ENCODE measurements at places on chromosomes 13 and 19. TPM values are rescaled to one million over a fixed set of nuclear protein-coding genes. Genes with fewer than 3 reads are reported as not detected.

- DNase-seq: peak; percentile 63
These were observed 16.8 kb downstream of the SPC24 start for GRCh38 chr19:11138601-11139300.

DNA sequence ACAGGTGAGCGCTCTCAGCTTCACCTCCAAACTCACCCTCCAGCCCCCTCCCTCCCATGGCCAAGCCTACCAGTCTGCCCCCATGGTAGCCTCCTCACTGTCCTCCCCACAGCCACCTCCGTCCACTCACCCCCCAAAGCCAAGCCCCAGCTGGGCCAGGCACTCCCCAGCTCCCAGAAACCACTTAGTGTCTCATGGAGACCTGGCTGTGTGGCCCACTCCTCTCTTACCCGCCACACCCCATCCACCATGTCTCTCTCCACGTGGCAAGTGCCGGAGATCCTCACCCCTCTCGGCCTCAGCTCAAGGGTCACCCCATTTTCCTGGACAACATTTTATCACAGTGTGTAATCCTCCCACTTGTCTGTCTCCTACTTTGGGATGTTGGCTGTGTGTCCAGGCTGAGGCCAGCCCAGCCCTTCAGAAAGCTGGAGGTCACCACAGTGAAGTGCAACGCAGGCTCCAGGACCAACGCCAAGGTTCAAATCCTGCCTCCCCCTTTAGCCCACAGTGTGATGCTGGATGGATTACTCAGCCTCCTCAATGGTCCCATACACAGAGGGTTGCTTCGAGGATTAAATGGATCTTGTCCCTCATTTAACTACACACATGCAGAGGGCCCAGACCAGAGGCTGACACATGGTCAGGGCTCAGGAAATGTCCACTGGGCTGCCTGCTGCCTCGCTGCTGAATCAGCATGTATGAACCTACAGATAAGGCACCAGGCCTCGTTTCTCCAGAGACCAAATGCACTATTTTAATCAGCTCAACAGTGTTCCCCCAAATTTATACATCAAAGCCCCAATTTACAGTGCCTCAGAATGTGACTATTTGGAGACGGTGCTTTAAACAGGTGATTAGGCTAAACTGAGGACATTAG, 71.3 kb downstream of the CEBPG start:
- no peak for DNase-seq

Gene POSTN
- 2.0 TPM for total RNA-seq

DNA sequence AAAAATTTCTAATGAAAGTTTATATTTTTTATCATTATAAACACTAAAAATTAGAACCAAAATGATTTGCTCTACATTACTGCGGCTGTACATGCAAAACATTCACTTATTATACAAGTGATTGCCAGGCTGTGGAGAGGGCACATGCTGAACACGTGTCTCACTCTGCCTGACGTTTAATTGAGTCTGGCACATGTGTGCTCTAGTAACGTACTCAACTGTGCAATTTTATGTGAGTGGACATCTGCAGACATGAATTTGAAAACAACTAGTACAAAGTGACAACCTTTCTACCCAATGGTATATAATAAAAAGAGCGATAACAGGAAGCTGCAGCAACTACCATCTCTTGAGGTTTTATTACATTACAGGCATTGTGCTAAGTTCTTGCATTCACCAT, 341.4 kb downstream of the KLF12 start:
- DNase-seq: no peak

DNA sequence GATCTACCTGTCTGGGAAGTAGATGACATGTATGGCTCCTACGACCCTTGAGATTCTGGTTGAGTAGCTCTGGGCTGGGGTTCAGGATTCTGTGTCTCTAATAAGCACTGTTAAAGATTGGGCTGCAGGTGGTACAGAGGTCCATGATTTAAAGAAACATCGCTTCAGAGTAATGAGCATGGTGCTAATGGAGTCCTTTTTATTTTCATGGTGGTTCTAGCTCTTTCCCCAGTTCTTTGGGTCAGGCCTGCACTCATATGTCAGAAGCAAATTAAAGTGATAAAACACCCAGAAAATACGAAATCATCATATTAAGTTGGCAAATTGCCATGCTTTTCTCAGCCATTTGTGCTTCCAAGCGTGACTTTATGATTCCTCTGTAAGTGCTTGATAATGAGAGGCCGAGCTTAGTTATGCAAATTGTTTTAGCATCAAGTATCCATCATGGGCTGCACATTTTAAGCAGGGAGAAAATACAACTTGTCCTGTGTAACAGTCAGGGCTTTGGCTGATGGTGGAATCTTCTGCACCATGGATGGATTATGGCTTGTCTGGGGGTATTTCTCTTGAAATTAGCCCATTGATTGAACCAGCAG, 45.1 kb downstream of the MTUS2 start:
- DNase-seq: no peak

- DNase-seq: no peak
These were observed 273.1 kb downstream of the KLF12 start for GRCh38 chr13:73861136-73861535.

All from frontal cortex (tissue), 4 donors.